Cardiac septum (tissue), 1 donor: ENCODE measurements at places on chromosomes 13 and 19. TPM values are rescaled to one million over a fixed set of nuclear protein-coding genes. Genes with fewer than 3 reads are reported as not detected.

The ERICH4 gene
- total RNA-seq = not detected

The SYNE4 gene
- 0.13 TPM for total RNA-seq

GRCh38 chr19:48819366-48819816 is 8.6 kb upstream of the BCAT2 start:
- no peak for DNase-seq

DNA sequence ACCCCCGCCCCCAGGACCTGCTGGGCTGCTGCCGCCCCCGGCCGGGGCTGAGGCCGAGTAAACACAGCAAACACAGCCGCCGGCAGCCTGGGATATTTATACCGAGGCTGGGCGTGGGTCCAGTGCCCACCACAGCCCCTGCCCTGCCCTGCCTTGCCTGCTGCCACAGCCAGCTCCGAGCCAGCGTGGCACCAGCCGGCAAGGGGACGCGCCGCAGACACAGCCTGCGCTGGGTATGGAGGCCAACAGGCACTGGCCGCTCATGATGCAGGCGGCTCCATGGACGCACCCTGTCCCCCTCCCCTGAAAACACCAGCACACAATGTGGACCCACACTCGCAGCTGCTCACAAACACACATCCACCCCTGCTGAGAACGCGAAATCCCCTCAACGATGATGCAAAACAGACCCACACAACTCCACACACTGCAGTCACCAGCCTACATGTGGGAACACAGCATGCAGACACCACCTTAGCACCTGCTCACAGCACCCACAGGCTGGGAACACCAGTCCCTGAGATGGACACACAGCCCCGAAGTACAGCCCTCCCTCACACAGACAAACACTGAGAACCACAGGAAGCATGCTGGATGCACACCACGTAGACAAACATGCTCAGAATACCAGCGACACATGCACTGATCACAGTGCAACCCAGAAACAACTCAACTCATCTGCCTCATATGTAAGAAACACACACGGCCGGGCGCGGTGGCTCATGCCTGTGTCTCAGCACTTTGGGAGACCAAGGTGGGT is 16.2 kb downstream of the CCDC97 start:
- DNase-seq = peak; percentile 76

The CEACAM21 gene
- 0.27 TPM for total RNA-seq

DNA sequence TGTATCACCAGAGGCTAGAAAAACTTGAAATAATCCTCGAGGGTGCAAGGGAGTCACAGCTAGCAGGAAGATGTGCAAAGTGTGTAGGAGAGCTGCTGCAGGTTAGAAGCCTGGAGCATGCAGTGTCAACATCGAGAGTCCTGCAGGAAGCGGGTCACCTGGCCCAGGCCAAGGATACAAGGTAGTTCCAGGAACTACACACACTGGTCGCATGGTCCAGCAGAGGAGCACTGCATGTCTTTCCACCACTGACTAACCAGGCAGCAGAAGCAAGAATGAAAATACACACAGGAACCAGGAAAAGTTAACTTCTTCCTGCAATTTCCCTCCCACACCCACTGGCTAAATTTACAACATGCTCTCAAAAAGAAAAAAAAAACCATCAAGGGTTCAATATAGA is 36.0 kb upstream of the MIR17HG start:
- DNase-seq = no peak

DNA sequence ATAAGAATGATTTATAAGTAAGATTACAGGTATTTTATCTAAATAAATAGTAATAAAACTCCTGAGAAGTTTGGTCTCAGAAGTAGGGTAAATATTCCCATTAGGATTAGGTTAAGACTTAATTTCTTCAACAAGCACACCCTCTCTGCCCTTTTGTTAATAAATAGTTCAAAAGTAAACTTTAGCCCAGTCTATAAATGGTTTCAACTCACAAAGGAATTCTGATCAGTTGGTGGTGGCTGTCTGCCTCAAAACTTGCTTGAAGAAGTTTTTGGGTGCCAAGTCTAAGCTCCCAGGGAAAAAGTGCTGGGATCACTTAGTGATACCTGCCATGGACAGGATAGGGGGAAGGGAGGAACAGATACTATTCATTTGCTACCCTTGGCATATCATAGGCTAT is 22.9 kb downstream of the MBNL2 start:
- DNase-seq = no peak

DNA sequence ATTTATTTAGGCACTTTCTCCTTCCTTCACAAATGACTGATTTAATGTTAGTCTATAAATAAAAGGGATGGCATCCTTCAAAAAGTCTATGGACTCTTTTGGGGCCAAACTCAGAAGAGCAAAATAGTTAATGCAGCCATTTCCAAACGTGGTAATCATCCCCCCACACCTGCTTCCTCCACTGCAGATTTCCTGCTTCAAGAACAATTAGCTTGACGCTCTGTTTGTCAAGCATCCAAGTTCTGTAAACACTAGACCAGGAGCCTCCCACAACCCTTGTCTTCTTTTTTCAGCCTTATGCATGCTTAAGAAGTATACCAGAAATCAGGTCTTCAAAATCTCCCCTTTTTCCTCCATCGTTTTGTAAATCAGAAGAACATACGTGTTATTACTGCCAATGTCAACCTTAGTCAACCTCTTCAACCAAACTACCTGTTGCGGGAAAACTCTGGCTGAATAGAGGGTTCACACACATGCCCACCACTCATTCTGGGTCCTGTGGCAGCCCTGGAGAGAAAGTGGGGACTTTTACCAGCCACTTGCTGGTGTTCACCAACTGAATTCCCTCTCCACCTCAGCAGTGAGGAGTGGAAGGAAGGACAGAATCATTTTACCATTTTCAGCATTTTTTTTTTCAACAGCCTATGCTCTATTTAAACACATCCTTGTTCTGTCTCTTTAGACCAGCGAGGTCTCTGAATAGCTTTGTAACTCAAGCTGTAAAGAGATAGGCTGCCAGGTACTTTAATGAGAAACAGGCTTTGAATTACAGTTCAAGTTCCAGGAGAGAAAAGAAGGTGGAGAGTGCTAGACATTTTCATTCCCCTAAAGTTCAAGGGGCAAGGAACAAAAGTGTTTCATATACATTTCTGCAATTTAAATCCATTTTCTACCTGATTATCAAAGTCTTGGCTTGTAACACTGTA is 39.1 kb downstream of the EFNB2 start:
- no peak for DNase-seq

- DNase-seq = no peak
Measured at GRCh38 chr13:96809366-96810096, 184.7 kb downstream of the OXGR1 start.

- DNase-seq = no peak
Measured at GRCh38 chr19:18776288-18776594, 14.9 kb downstream of the COMP start.

GRCh38 chr19:53878776-53879139 is 3.2 kb upstream of the PRKCG start:
- DNase-seq = no peak

The CDK8 gene
- total RNA-seq = 12.4 TPM

DNA sequence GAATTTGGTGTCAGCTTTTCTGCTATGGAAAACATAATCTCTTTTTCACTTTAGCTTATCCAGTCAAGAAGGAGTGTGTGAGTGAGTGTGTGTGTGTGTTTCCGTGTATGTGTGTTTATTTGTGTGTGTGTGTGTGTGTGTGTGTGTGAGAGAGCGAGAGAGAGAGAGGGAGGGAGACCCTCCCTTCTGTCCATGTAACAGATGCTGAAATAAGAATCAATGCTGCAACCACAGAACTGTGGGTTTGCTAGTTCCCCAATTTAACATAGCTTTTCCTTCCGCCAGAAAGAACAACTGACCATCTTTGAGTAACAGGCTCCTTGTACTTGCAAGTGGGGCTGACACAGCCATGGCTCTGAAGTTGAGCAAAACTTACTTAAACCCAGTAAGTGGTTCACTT is 5.2 kb downstream of the LCP1 start:
- DNase-seq = no peak

The LILRB1 gene
- 1.5 TPM for total RNA-seq

DNA sequence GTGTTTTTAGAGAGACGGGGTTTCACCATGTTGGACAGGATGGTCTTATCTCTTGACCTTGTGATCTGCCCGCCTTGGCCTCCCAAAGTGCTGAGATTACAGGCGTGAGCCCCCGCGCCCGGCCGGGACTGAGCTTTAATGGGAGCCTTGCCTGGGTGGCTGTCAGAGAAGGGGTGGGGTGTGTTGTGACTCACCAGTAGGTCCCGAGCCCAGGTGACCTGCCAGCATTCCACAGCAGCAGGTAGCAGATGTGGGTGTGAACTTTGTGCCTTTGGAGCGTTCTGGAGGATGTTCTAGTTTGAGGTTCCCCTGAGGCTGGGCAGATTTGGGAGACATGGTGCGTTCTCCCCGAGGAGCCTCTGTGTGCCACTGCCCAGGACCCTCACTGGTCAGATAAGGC is 7.1 kb upstream of the EPN1 start:
- DNase-seq = no peak

The ZNF222 gene
- total RNA-seq = 3.6 TPM

DNA sequence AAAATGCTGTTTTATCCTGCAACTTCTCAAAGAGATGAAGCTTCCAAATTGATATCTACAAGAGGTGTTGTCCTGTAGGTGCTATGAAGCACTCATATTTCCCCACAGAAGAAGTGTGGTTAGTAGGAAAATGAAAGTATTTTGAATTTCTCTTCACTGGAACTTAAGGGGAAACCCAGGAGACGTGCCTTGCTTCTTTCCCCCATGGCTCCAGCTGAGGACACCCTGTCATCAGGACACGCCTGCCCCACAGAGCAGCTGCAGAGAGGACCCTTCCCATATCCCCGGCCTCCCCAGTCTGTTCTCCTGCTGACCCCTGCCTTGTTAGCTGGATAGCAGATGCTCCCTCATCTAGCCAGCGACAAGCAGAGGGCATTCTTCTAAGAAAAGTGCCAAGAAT is 371.3 kb downstream of the COG6 start:
- DNase-seq = no peak

The ZNF274 gene
- total RNA-seq = 26.7 TPM

GRCh38 chr19:31527443-31527842 is 178.2 kb upstream of the TSHZ3 start:
- peak; percentile 39 for DNase-seq

The ATP4A gene
- not detected for total RNA-seq

The GPC6 gene
- total RNA-seq = 1.4 TPM

The IZUMO4 gene
- 4.3 TPM for total RNA-seq

GRCh38 chr13:70964124-70964523 is 855.9 kb upstream of the KLHL1 start:
- no peak for DNase-seq

DNA sequence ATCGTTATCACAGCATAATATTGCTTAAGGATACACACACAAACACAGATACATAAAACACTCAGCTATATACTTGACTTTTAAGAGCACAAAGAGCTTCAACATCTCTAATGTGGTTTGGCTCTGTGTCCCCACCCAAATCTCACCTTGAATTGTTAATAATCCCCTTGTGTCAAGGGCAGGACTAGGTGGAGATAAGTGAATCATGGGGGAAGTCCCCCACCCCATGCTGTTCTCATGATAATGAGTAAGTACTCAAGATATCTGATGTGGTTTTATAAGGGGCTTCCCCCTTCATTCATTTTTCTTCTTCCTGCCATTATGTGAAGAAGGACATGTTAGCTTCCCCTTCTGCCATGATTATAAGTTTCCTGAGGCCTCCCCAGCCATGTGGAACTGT is 481.4 kb downstream of the PCDH9 start:
- no peak for DNase-seq

- no peak for DNase-seq
Measured at GRCh38 chr13:112238436-112238995, 137.6 kb upstream of the SPACA7 start.

DNA sequence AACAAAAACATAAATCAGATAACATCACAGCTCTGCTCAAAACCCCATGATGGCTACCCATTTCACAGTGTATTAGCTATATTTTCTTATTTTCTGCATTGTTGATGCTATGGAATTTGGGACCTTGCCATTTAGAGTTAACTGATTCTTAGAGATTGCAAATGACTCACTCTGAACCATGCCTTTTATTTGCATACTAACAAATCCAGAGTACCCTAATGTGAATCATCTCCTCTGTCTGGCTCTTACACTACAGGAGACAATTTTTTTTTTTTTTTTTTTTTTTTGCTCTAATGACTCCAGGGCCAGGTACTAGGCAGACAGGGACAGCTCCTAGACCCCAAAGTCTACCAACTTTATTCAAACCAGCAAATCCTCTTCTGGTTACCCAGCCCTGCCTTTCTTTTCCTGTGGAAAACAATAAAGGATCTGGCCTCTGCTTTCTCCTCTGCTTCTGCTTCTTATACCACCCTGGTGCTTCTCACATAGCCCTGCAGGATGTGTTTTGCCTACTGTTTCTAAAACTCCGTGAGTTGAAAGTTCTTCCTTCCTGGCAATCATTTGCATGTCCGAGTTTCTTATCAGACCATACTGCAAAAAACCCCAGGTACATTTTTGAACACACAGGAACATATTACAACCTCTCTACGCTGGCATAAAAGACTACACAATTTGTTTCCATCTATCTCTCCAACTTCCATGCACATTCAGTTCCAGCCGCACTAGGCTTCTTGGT is 10.6 kb upstream of the ZNF460 start:
- no peak for DNase-seq

DNA sequence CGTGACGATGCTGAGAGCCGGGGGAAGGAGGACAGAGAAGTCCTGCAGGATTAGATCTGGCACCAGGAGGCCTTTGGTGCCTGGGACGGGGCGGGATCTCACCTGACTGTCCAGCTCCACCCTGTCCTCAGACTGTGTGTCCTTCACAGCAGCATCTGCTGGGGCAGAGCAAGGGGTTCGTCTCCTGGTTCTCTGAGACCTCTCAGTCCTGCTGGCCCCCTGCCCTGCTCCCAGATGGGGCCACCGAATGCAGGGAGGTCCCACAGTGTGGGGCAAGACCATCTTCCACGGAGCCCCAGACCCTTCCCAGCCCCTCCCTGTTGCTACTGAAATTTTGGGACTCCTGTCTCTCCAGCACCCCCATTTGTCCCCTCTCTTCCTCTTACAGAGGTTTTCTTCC is 4.5 kb downstream of the LILRB3 start:
- DNase-seq = no peak

DNA sequence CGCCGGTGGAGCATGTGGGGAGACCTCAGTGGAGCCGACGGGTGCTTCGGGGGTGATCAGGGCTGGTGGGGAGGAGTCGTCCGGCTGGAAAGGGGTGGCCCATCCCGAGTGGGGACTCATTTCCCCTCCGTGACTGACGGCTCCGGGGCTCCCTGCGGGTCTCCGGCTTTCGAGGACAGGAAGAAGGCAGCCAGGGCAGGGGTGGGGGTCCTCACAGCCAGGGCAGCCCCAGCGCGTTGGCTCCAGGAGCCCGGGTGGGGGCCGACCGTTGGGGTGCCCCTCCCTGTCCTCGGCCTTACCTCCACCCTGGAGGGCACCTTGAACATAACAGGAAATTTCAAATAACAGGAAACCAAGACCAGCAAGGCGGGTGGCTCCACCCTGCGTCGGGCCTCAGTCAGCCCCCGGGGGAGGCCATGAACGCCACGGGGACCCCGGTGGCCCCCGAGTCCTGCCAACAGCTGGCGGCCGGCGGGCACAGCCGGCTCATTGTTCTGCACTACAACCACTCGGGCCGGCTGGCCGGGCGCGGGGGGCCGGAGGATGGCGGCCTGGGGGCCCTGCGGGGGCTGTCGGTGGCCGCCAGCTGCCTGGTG is at the start of gene S1PR4:
S1PR4 (plus strand) TSS at position 393 of the 596 bp plus-strand sequence; CDS start at position 417, 24 bp downstream.
- DNase-seq = no peak

- peak; percentile 87 for DNase-seq
Measured at GRCh38 chr19:15463861-15464371, 428 bp downstream of the RASAL3 start.

The PNMA8A gene
- 11.1 TPM for total RNA-seq
